ENCODE measurements at places on chromosomes 2 and 18. TPM values are rescaled to one million over a fixed set of nuclear protein-coding genes. Genes with fewer than 3 reads are reported as not detected.

HDHD2 gene
- total RNA-seq = 32.6 TPM

CAD gene
- 78.6 TPM for total RNA-seq

HOXD9 gene
- total RNA-seq = not detected

AGAP1 gene
- total RNA-seq = 1.8 TPM

MYCN gene
- total RNA-seq = not detected

UNC80 gene
- total RNA-seq = not detected

Measured in activated CD8-positive, alpha-beta memory T cell treated with anti-CD3 and anti-CD28 coated beads, Interleukin-2, amount 10 ng/mL, durations not matched to agents 7 days and 5 days (primary cell).